Activated CD4-positive, alpha-beta T cell treated with anti-CD3 and anti-CD28 coated beads, Interleukin-2, amount 10 ng/mL, durations not matched to agents 24 days and 14 days (primary cell): ENCODE measurements at places on chromosomes 2 and 18. TPM values are rescaled to one million over a fixed set of nuclear protein-coding genes. Genes with fewer than 3 reads are reported as not detected.

DNA sequence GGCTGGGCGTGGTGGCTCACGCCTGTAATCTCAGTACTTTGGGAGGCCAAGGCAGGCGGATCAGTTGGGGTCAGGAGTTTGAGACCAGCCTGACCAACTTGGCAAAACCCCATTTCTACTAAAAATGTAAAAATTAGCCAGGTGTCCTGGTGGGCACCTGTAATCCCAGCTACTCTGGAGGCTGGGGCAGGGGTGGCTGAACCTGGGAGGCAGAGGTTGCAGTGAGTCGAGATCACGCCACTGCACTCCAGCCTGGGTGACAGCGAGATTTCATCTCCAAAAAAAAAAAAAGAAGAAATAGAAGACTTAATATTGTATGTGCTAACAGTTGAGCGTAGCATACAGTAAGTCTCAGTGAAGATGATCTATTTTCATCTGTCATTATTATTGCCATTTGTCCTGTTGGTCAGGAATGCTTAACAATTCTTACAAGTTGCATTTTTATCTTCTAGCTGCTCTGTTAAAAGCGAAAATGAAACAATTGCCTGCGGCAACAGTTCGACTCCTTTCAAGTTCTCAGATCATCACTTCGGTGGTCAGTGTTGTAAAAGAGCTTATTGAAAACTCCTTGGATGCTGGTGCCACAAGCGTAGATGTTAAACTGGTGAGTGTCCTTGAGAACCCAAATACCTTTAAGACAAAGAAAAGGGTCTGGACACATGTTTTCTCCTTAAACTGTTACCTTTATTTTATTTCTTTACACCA, 7.2 kb downstream of the PMS1 start:
- H3K27ac ChIP-seq, result peak overlapping the region; percentile 48
- H3K4me3 ChIP-seq, result no peak overlapping the region
- peaks cover 34% of the 10 kb centered on the region for H3K36me3 ChIP-seq

GRCh38 chr2:161995553-161996016, 78.4 kb downstream of the DPP4 start:
- peaks cover 71% of the 10 kb centered on the region for H3K4me1 ChIP-seq
- H3K27me3 ChIP-seq, result no peaks in the 10 kb centered on the region
- DNase-seq, result peak; percentile 80
- peaks cover 66% of the 10 kb centered on the region for H3K36me3 ChIP-seq
- H3K4me3 ChIP-seq, result peak overlapping the region; percentile 79

The LONRF2 gene
- 0.23 and 0.28 TPM in 2 replicates for total RNA-seq

The C2orf74 gene
- 5.7 and 8.7 TPM in 2 replicates for total RNA-seq

DNA sequence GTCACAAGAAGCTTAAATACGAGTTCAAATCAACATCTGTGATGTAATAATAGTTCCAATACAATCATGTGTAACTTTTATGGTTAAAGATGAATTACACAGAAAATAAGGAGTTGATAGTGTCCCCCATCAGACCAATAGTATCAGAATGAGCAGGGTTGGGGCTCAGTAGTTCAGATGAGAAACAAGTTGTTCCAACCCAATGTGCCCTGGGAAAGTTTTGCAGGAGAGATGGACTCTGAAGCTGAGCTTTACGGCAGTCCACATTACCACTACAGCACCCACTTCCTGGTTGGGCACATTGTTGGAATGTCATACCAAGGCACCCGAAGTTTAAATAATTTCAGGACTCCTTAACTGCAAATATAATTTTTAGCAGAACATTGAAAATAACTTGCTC, 12.1 kb upstream of the CXCR4 start:
- peak overlapping the region; percentile 85 for H3K27ac ChIP-seq
- peaks cover 28% of the 10 kb centered on the region for H3K27me3 ChIP-seq
- peak overlapping the region; percentile 76 for H3K4me3 ChIP-seq
- H3K4me1 ChIP-seq, result peaks cover 73% of the 10 kb centered on the region
- DNase-seq, result peak; percentile 68
- peaks cover 5% of the 10 kb centered on the region for H3K36me3 ChIP-seq

DNA sequence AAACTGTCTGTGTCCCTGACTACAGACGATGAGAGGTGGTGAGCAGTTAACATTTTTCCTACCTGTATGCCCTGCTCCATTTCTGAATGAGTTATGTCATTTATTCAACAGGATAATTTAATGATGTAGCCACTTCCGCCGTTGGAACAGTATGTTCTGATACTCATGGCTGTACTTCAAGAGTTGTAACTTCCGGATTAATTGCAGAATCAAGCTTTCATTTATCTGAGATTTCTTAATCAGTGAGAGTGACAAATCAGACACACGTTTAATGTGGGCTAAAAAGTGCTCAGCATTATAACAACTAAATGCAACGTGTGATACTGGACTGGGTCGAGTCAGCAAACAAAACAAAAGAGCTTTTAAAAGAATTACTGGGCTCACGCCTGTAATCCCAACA, 107.7 kb downstream of the KCTD1 start:
- H3K4me1 ChIP-seq, result no peaks in the 10 kb centered on the region
- DNase-seq, result no peak
- H3K4me3 ChIP-seq, result no peak overlapping the region
- H3K27ac ChIP-seq, result no peak overlapping the region

- H3K4me1 ChIP-seq, result peaks cover 25% of the 10 kb centered on the region
- no peak overlapping the region for H3K27ac ChIP-seq
- no peaks in the 10 kb centered on the region for H3K27me3 ChIP-seq
- H3K36me3 ChIP-seq, result peaks cover 69% of the 10 kb centered on the region
- no peak overlapping the region for H3K4me3 ChIP-seq
Observed at GRCh38 chr2:230286048-230286447, 40.9 kb upstream of the SP140L start.

The ATOH8 gene
- 0.19 TPM in 1 of 2 replicates, not detected in the other for total RNA-seq

DNA sequence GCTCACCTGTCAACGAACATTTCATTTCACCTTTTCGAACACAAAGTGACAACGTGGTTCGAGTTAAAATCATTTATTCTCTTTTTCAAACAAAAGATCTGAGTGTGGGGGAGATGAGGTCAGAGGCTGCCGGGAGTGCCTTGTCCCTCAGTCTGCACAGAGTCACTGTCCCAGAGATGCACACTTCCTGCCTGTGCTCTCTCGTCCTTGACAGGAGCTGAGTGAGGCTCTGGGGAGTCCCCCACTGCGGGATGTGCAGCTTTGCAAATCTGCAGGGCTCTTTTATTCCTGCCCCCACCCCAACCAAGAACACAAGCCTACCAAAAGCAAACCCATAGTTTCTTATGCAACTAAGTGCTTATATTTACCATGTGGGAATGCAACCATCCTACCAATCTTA, 497.8 kb downstream of the EIPR1 start:
- no peak overlapping the region for H3K4me3 ChIP-seq
- H3K36me3 ChIP-seq, result no peaks in the 10 kb centered on the region
- DNase-seq, result no peak
- H3K27ac ChIP-seq, result no peak overlapping the region
